ENCODE measurements at places on chromosomes 3 and 15. TPM values are rescaled to one million over a fixed set of nuclear protein-coding genes. Genes with fewer than 3 reads are reported as not detected.

GRCh38 chr3:57956833-57957174, 51.4 kb upstream of the FLNB start:
- H3K36me3 ChIP-seq, result no peaks in the 10 kb centered on the region
- no peaks in the 10 kb centered on the region for H3K4me1 ChIP-seq
- DNase-seq, result no peak
- H3K4me3 ChIP-seq, result no peak overlapping the region
- H3K27me3 ChIP-seq, result no peaks in the 10 kb centered on the region
- H3K27ac ChIP-seq, result no peak overlapping the region

The MESP1 gene
- total RNA-seq, result 0.15 TPM

GRCh38 chr3:168884353-168884903, 779.1 kb downstream of the MECOM start:
- DNase-seq, result no peak
- H3K4me3 ChIP-seq, result no peak overlapping the region
- H3K4me1 ChIP-seq, result no peaks in the 10 kb centered on the region
- no peaks in the 10 kb centered on the region for H3K36me3 ChIP-seq
- H3K27ac ChIP-seq, result no peak overlapping the region

- H3K27me3 ChIP-seq, result no peaks in the 10 kb centered on the region
- peak; percentile 79 for DNase-seq
- no peaks in the 10 kb centered on the region for H3K4me1 ChIP-seq
- H3K27ac ChIP-seq, result peak overlapping the region; percentile 93
- H3K36me3 ChIP-seq, result no peaks in the 10 kb centered on the region
- H3K4me3 ChIP-seq, result peak overlapping the region; percentile 100
Measured at GRCh38 chr3:98901119-98901391, 440 bp downstream of the DCBLD2 start.

Data from H1 (cell line).